ENCODE measurements at places on chromosomes 13 and 19. TPM values are rescaled to one million over a fixed set of nuclear protein-coding genes. Genes with fewer than 3 reads are reported as not detected.

The TUBB4A gene
- total RNA-seq: 5.4 TPM

The CIC gene
- total RNA-seq: 52.1 TPM

The SLITRK5 gene
- total RNA-seq: 0.11 TPM

The CCL25 gene
- not detected for total RNA-seq

The PEAK3 gene
- total RNA-seq: 0.13 TPM

The DAND5 gene
- 0.26 TPM for total RNA-seq

The SMIM24 gene
- total RNA-seq: not detected

DNA sequence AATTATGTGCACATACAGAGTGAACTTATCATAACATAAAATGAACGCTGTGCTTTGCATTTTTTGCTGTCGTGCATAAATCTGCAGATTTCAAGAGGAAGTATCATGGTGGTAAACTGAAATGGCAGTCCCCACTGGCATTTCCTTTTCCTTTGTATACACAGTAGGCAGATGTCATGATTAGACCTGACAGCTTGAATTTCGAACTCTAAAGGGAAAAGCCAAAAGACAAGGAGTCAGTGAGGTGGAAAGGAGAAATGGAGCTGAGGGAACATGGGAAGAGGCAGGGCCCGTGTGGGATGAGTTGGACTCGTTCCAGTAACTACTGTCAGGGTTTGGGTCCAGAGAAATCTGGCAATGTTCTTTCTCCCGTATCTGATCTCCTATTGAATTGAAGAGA is 454.1 kb upstream of the SGCG start:
- DNase-seq: no peak
- H3K36me3 ChIP-seq: no peaks in the 10 kb centered on the region
- H3K27ac ChIP-seq: no peak overlapping the region
- H3K4me3 ChIP-seq: no peak overlapping the region
- H3K27me3 ChIP-seq: no peaks in the 10 kb centered on the region
- H3K4me1 ChIP-seq: no peaks in the 10 kb centered on the region

DNA sequence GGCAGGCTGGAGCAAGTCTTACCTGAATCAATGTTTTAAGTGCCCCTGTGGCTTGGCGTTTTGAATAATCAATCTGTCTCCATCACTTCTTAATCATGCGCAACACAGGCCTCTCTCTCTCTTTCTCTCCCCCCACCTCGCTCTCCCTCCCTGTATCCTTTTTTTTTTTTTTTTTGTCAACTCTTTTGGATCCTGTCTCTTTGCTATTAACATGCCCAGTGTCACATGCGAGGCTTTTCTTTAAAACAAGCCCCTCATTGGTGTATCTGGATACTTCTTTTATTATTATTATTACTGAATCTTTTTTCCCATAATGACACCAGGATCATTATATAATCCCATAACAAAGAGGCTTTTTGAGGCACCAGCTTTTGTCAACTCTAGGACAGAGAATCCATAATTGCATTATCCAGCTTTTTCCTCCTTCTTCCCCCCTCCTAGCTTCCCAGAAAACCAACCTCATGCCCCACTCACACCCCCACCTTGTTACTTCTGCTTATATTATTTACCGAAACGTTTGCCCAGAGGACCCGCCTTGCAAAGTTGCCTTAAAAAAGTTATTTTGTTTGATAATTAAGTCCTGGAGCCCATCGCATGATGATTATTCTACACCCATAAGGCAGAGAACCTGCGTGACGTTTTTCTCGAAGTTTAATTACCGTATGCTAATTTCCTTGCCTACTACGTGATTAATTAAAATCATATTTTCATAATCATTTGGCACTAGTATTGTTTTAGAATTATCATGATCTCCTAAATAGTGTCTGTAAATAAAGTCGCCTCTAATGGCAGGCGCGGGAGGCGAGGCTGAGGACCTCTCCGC is 148.1 kb upstream of the ZNF536 start:
- H3K27me3 ChIP-seq: no peaks in the 10 kb centered on the region
- peaks cover 17% of the 10 kb centered on the region for H3K4me1 ChIP-seq
- H3K4me3 ChIP-seq: no peak overlapping the region
- H3K27ac ChIP-seq: no peak overlapping the region
- DNase-seq: no peak

- H3K27ac ChIP-seq: no peak overlapping the region
- H3K27me3 ChIP-seq: peaks cover 2% of the 10 kb centered on the region
- H3K4me3 ChIP-seq: no peak overlapping the region
- no peaks in the 10 kb centered on the region for H3K4me1 ChIP-seq
- H3K36me3 ChIP-seq: peaks cover 51% of the 10 kb centered on the region
Measured at GRCh38 chr19:36891768-36892357, 24.2 kb downstream of the ZNF829 start.

GRCh38 chr19:40525234-40526051 is 51.2 kb upstream of the SHKBP1 start:
- no peak overlapping the region for H3K4me3 ChIP-seq
- H3K27ac ChIP-seq: no peak overlapping the region
- H3K27me3 ChIP-seq: no peaks in the 10 kb centered on the region
- H3K36me3 ChIP-seq: no peaks in the 10 kb centered on the region
- H3K4me1 ChIP-seq: no peaks in the 10 kb centered on the region

DNA sequence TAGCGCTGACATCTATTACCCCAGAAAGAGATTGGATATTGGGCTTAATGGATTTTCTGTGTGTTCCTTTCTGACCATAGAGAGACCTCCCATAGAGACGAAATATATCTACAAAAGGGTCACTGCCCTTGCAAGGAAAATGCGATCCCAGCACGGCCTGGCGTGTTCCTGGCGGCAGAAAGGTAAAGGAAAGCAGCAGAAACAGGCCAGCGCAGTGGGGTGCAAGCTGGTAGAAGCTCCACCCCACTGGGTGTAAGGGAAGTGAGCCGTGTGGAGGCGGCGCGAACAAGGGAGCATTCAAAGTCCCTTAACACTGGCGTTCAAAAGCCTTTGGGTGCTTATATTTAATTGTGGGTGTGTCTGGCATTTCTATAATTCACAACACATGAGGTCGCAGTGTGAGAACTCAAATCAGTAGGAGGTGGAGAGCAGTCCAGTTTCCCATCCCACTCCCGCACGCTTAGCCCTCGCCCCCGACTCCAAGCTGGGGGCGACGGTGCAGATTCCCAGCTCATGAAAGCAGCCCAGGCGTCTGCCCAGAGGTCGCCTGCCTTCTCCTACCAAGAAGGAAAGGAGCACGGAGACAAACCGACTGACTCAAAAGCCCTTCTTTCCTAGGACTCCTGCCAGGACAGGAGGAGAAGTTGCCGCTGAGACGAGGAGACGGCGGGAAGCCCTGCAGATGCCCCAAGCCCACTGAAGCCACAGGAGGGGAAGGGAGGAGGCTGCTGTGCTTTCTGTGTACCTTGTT is 478.4 kb downstream of the FOXO1 start:
- no peak overlapping the region for H3K27ac ChIP-seq
- no peaks in the 10 kb centered on the region for H3K36me3 ChIP-seq
- H3K4me3 ChIP-seq: no peak overlapping the region
- DNase-seq: no peak

- peak overlapping the region; percentile 88 for H3K4me3 ChIP-seq
- DNase-seq: no peak
- peak overlapping the region; percentile 76 for H3K27ac ChIP-seq
- H3K27me3 ChIP-seq: no peaks in the 10 kb centered on the region
Measured at GRCh38 chr13:30394751-30395191, 27.5 kb upstream of the UBE2L5 start.

- no peak overlapping the region for H3K27ac ChIP-seq
- no peak overlapping the region for H3K4me3 ChIP-seq
- no peak for DNase-seq
- no peaks in the 10 kb centered on the region for H3K4me1 ChIP-seq
Measured at GRCh38 chr13:19179916-19180315, 1.7 kb downstream of the TUBA3C start.

Measured in psoas muscle (tissue), 8 donors.